Activated T-cell treated with anti-CD3 and anti-CD28 coated beads for 48 hours (primary cell): ENCODE measurements at places on chromosomes 4 and X.
A peak's percentile ranks its signal among the peaks of the same experiment; 100 is the strongest.

GRCh38 chr4:140756319-140757231 lies at the start of gene TBC1D9:
TBC1D9 (minus strand) TSS chr4:140756385; CDS start chr4:140756045, 340 bp downstream.
- DNase-seq: peak; percentile 3

- DNase-seq: no peak
These were observed 221.2 kb upstream of the PABPC4L start for GRCh38 chr4:134422776-134423175.

GRCh38 chr4:173319696-173320095 lies 14.5 kb downstream of the HMGB2 start:
- DNase-seq: no peak

DNA sequence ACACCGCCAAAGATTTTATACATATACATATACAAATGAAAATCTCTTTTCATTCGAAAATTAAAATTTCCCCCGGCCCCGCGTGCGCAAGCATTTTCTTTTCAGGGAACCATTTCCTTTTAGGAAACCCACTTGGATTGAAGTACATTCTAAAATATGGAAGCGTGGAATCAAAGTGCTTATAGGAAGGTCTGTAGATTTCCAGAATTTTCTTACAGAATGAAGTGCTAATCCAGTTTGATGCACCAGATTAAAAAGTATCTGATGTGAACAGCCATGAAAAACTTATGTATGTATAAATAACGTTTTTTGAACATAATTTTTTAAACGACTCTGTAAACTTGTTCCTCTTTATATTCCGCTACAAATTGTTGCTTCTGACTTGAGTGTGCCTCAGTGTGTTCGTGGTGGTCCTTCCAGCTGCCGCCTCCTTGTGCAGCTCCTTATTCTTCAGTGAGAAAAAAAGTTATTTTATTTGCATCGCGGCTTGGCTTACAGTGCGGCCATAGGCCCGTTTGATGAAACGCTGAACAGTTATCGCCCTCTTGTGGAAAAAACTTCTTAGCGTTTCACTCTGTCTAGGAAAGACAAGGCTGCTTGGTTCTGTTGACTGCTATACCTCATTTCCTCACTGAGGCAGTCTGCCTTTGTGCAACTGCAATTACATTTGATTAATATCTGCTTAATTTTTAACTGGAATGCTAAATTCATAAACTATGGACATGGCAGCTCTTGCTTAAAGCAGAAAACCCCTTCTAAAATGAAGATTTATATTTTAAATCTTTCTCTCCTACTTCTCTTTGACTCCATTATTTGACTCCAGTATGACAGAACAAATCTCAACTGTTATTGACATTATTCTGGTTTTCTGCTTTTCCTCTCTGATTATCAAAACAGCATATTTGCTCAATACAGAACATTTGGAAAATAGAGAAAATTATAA lies 4.7 kb upstream of the NKX6-1 start:
- DNase-seq: no peak

GRCh38 chrX:97026406-97026805 lies 142.7 kb downstream of the RPA4 start:
- DNase-seq: no peak

- no peak for DNase-seq
These were observed 109.7 kb downstream of the AFAP1 start for GRCh38 chr4:7829652-7830580.

- DNase-seq: peak; percentile 71
These were observed 53.6 kb upstream of the IGFBP7 start for GRCh38 chr4:57163530-57164459.

DNA sequence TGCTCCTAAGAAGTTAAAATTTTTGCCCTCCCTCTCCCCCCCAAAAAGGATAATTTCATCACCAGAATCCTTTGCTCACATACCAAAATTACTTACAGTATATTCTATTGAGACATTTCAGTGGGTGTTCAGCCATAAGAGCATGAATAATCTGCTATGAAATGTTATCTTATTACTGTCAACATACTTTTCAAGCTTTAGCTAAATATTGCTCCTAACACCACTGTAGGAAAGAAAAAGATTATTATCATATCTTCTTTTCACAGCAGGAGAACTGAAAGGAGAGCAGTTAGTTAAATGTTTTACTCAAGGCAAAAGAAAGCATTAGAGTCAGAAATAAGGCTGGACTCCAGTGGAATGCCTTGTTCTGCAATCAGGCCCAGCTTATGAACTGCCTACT lies 231.0 kb upstream of the GYPA start:
- no peak for DNase-seq

DNA sequence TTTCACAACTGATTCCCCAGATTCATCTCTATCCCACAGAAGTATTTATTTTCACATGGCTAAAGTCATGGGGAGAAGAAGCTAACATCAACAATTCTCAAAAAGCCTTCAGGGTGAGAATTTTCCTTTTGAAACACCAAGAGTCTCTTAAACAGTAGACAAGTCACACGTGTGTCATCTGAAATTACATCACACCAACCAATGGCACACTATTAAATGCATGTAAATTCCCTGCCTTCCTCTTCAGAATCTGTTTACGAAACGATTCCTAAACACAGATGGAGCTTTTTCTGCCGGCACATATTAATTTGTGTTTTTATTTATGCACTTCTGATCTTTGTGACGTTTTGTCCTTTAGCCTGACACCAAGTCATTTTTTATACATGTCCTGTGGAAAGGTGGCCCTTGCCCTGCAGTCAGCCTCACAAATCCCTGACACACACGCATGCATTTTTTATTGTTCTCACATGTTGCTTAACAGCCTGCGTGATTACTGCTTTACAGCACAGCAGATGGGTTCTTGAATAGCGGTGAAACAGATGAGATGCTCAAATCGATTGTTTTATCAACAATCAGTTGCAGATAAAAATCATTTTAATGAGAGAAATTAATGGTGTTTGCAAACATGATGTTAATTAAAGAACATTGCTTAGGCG lies 735.9 kb upstream of the TENM3 start:
- no peak for DNase-seq

DNA sequence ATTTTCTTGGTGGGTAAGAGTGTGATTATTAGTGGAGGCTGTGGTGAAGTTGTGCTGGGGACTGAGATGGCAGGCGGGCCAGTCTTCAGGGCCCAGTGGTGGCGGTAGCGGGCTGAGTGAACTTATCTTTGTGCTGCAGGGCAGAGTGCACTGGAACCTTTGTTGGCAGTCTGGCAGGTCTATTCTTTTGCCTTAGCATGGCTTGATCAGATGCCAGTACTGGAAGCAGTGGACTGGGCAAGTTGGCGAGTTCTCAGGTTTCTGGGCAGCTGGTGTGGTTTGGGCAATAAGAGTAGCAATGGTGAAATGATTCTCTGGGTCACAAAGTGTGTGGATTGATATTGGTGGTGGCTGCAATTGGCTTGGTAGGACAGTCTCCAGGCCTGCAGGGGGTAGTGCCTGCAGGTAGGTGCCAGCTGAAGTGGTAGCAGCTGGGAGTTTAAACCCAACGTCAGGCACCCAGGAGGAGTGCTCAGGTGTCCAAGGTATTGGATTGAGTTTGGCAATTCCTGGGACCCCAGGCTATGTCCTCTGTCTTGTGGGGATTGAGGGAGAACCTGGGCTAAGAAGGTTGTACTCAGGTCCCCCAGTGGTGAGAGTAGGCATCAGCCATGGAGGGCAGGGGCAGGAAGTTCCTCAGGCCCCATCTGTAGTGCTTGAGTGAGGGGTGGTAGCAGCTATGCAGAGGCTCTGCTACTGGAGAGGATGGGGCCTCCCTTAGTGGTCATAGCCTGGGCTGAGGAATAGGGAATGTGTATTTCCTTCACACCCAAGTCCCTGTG lies 34.9 kb upstream of the SLC25A14 start:
- DNase-seq: no peak

GRCh38 chrX:135391734-135392133 lies 30.0 kb upstream of the SMIM10L2A start:
- no peak for DNase-seq

DNA sequence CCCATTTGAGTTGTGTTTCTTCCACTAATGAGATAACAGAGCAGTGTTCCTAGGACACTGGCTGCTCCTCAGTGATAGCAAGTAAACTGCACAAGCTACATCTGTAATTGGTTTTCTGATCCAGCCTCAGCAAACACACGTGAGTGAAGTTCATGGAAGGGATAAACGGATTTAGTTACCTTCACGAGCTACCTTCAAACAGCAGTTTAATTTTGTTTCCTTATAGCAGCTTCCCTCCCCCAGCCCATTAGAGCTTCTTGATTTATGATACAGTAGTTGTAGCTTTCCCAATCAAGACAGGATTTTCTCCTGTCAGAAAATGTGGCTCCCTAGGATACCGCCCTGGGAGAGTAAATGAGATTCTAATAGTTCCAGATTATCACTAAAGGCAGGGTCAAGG lies 634.2 kb upstream of the FAT1 start:
- no peak for DNase-seq

- DNase-seq: no peak
These were observed 25.6 kb upstream of the C4orf17 start for GRCh38 chr4:99485212-99485611.

GRCh38 chrX:18119856-18120255 lies 100.8 kb downstream of the BEND2 start:
- DNase-seq: no peak

DNA sequence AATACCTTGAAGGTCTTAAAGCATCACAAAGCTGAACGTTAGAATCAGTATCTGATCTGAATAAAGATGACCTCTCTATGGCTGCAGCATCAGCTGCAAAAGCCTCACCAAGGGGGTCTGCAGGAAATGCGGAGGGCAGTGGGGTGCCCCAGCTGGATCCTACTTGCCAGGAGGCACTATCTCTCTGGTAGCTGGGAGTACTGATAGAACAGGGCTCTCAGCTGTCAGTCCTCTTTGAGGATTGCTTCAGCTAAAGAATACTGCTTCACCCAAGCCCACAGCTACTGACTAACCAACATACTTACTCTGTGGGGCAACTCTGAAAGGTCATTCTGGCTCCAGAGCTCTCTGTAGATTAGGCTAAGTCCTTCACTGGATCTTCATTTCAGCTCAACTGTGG lies 112.5 kb upstream of the ZFP42 start:
- no peak for DNase-seq

GRCh38 chrX:69493193-69493592 lies 10.9 kb upstream of the NALF2 start:
- peak; percentile 6 for DNase-seq

- DNase-seq: no peak
These were observed 317.7 kb downstream of the NR3C2 start for GRCh38 chr4:148124512-148124911.

DNA sequence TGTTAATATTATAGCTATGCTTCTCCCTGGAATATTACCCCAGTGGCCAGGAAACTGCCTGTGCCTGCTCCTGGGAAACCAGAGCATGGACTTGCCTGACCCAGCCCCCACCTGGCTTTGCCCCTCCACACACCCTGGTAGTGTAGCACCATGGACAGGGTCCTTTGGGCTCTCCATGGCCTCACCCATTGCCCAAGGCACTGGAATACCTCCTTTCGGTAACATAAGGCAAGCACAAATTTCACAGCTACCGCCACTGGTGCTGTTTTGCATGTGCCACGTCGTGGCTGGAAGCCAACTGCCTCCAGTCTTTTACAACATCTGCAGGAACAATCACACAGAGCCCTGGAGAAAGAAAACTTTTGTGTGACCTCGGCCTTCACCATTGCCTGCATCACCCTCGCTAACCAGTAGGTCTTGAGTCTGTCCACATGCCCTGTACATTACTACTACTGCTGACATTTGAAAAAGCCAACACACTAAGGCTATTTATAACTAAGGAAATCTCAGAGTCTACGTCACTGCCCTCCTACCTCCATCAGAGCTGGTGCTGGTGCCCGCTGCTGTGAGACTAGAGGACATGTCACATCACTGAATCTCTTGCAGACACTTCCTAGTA lies 47.7 kb downstream of the HPGD start:
- DNase-seq: no peak

GRCh38 chrX:154360155-154360713 lies 14.2 kb downstream of the FLNA start:
- DNase-seq: no peak

DNA sequence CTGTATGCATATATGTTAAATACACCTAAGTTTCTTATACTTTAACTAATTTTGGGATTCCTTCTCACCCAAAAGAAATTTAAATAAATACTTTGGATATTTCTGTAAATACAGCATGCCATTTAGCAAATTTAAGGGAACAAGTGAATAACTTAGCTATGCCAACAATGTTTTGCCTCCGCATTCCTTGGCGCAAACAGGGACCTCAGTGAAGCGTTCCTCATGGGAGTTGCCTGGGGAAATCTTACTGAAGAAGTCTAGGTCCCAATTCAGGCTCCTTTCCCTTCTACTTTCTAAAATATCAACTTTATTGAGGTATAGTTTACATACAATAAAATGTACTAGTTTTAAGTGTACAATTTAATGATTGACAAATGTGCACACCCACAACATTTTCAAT lies 25.0 kb downstream of the COL4A5 start:
- no peak for DNase-seq

DNA sequence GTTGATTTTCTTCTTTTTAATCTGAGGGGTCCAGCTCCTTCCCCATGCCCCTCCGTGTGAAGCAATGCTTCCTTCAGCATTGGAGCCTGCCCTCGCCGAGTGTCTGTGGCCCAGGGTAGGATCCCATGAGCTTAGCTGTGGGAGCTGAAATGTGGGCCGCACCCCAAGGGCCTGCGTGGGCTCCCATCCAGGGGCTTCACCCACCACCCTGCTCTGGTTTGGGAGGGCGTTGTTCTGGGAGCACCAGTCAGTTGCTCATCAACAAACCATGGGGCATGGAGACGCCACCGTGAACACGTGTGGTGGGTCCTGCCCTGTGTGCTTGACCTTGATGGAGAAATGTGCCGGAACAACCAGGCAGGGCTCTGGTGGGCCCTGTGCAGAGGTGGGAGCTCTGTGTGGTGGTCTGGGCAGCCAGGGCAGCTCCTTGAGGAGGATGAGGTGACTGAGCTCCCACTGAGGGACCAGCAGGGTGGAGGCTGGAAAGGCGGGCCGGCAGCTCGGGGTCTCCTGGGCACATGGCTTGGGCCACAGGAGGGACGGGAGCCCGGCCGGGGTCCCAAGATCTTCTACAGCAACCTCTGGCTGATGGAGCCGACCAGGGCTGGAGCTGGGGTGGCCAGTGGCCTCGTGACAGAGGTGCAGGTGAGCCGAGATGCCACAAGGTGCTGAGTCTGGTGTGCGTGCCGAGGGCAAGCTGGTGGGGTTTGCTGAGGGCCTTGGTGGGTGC lies 39.6 kb upstream of the NKX1-1 start:
- no peak for DNase-seq

DNA sequence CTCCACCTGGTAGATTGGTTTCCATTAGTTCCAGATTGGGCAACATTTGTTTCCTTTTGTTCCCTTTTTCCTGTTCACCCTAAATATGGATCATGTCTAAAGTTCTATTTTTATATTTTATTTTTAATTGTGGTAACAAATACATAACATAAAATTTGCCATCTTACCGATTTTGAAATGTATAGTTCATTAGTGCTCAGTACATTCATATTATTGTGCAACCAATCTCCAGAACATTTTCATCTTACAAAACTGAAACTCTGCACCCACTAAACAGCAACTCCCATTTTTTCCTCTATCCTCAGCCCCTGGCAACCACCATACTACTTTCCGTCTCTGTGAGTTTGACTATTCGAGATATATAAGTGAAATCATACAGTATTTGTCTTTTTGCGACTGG lies 14.2 kb upstream of the RPS6KA3 start:
- DNase-seq: no peak
